ENCODE measurements at places on chromosomes 11 and 22.

DNA sequence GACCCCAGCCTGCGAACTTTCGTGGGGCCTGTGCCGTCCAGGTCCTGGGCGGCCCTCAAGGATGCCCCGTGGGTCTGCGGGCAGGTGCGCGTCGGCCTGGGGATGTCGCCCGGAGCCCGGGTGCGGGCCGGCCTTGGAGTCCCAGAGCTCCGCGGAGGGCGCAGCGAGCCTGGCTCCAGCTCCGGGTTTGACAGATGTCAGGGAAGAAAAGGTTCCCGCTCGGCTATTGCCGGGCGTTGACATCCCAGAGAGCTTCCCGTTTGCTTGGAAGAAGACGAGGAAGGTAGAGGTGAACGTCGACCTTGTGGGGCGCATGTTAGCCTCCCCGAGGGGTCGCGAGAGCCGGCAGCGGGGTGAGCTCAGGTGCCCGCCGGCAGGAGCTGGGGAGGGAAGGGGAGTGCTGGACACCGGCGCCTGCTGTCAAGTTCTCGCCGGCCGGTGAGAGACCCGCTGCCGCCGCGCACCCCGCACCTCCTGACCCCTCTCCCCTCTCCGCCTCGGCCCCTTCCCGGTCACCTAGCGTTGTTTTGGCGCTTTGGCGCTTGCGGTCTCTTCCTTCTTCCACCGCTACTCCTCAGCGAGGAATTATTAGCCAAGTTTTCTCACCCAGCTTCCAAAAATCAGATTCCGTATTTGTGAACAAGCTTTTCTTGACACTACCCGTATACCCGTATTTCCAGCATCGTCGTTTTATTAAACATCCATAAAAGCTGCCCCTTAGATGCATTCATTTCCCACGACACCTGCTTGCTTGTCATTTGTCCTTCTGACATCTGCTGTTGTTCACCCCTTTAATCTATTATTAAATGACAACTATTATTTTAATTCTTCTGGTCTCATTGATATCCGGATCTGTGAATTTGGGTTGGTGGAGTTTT is 1.3 kb downstream of the BMAL1 start:
- no peak for DNase-seq

DNA sequence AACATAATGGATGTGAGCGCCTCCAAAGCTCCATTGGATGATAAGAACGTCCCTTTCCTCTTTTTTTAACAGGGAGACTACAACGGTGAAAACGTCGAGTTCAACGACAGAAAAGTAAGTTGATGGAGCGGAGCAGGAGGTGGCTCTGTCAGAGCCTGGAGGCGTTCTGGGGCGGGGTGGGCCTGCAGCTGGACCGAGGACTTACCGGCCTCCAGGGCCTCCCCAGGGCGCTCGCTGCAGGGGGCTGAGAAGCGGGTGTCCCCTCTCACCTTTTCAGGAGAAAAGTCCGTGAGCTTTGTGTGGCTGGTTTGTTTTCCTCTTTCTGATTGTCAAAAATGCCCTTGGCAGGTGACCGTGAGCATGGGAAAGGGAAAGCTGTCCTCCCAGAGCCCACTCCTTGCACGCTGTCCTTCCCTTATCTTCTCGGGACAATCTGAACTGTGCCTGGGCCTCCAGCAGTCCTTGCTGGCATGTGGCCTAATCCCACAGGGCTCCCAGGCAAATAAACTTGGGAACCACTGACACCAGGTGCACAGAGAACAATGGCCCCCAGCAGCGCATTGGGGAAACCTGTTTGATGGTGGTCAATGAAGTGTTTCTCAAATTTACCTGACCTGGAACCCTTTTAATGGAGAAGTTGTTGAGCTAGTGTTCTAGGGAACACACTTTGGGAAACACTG is 38.4 kb downstream of the ANO1 start:
- DNase-seq, result no peak

GRCh38 chr22:23591846-23592245 is 11.8 kb upstream of the IGLL1 start:
- no peak for DNase-seq

DNA sequence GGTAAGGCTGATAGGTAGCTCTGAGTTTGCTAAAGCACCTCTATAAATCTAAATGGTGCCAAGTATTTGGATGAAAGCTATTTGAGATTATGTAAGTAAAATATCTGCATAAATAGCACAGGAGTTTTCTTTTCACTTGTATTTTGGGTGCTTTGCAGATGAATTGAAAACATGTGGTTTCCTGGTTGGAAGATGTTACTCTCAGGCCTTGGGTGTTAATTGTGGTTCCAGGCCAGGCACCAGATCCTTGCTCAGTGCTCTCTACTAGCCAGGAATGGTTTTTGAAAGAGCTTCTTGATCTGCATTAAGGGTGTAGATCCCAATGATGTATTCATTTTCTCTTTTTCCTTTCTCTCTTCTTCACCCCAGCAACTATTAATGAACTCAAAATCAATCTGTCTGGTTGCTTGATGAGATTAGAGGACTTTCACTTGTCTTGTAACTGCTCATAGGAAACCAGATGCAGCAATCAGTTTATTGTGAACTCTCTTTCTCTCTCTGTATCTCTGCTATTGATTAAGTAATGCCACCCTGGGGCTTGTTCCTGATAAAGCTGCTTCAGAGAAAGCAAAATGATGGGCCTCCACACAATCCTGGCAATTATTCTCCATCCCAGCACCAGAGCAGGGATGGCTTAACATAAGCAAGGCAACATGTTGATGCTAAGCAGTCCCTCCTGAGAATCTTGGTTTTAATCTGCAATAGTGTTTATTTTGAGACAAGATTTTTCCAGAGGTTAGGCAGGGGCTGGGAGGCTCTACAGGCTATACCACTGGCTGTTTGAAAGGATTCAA is 147.0 kb upstream of the NTM start:
- DNase-seq, result no peak

DNA sequence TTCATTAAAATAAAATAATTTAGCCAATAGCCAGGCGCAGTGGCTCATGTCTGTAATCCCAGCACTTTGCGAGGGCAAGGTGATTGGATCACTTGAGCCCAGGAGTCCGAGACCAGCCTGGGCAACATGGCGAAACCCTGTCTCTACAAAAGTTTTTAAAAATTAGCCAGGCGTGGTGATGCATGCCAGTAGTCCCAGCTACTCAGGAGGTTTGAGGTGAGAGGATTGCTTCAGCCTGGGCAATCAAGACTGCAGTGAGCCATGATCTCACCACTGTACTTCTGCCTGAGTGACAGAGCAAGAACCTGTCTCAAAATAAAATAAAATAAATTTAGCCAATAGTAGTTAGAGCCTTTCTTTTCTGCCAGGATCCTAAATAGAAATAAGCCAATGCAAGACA is 12.2 kb downstream of the HPS5 start:
- no peak for DNase-seq

All from PC-3 (cell line).